NCI-H2171 treated with DMSO at 0.1 percent for 48 hours (cell line): ENCODE measurements at places on chromosomes 11 and 22.

- no peak for DNase-seq
Observed at GRCh38 chr11:117189191-117189940, 9.8 kb upstream of the TAGLN start.

- DNase-seq: no peak
Observed at GRCh38 chr11:83259559-83259958, 26.6 kb downstream of the CCDC90B start.

GRCh38 chr11:44066732-44067141, 667 bp downstream of the ACCS start:
- no peak for DNase-seq

DNA sequence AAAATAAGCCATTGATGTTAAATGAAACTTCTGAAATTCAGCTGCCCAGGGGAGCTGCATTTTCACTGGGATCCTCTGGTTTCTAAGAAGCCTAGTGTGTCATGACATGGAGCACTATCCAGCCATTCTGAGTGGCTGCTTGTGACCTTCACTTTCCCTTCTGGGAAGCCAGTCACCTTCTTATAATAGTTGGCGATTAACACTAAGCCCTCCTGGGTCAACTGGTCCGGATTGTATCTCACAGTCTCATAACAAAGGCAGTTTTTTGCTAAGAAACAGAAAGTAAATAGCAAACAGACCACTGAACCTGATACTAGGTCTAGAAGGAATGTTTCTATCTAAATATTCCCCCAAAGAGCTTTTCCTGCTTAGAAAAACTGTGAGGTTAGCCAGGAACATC, 7.9 kb downstream of the CSRP3 start:
- no peak for DNase-seq

DNA sequence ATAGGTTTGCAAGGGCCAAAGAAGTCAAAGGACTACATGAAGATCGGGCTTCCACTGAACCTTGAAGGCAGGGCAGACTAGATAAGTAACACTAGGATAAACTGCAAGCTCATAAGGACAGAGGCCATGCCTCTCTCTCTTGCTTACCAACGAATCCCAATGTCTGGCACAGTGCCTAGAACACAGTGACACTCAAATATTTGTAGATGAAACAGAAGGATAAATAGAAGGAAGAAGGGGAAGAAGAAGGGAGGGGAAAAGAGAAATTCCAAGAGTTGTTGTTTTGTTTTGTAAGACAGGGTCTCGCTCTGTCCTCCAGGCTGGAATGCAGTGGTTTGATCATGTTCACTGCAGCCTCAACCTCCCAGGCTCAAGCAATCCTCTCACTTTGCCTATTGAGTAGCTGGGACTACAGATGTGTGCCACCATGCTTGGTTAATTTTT, 26.9 kb downstream of the SIK3 start:
- peak; percentile 62 for DNase-seq

DNA sequence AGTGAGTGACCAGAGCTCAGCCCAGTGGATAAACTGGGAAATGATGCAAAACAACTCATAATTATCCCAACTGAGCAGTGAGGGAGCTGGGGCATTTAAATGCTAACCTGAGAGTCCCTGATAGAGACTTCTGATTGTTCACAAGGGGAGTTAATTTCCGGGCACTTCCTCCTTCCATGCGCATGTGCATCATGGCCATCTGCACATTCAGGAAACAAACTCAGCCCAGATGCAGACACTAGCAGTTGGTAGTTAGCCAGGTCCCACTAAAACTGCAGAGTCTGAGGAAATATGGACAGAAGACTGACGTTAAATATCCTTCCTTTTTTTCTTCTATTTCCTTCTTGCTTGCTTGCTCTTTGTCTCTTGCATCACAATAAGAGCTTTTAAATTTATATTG, 852.1 kb upstream of the LRRC4C start:
- DNase-seq: no peak

DNA sequence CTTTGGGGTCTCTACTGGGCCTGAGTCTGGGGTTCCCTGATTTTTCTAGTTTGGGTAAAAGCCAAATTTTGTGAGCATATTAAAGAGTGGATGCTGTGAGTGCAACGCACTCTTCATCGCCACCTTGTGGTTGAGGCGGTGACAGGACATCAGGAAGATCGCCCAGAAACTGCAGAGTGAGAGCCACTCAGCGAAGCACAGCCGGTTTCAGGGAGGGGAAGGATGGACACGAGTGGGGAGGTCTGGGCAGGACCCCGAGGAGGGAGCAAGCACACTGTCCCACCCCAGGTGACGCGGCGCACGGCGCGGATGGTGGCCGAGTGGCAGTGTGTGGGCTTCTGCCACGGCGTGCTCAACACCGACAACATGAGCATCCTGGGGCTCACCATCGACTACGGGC, 9.1 kb downstream of the SELENOO start:
- DNase-seq: peak; percentile 41

DNA sequence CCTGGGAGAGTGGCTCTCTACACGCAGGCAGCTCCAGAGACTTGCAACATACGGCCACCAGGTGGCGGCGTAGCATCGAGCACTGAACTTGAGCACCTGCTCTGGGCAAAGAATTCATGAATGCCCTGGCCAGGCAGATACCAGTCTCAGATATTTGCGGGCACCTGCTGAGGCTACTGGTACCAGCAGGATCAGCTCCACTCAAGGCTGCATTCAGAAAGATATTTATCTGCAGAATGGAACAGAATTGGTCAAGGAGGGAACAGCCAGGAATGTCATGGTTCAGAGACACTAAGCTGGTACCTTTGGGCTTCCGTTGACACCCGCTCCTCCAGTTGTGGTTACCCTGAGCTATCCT, 10.8 kb upstream of the CCDC86 start:
- peak; percentile 88 for DNase-seq

DNA sequence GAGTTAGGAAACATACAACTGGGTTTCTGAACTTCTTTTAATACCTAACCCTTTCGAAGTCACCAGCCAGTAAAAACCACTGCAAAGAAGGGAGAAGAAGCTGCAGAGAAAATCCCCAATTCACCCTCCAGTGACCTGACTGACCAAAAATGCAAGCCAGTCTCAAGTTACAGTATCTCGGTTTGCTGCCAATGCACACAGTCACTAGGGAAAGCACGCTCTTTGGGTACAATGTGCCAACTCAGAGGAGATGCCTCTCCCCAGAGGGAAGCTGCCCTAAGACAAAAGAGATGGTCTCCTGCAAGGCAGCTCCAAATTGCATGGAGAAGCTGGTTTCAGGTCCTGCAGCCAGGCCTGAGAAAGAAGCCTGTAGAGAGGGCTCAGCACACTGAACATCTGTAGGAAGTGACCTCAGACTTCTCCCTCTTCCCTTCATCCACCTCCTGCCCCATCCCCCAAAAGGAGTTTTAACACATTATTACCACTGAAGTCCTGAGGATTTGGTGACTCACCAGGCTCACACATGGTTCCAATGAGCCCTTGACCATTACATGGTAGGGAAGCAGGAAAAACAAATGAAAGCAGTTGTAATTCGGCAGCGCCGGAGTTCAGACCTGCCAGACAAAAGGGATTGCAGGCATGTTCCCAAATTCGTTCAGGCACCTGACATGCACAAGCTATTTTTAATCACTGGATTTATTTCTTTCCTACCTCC, 90.1 kb downstream of the ETS1 start:
- no peak for DNase-seq

- no peak for DNase-seq
Observed at GRCh38 chr11:110141812-110142211, 48.6 kb downstream of the ZC3H12C start.

- DNase-seq: no peak
Observed at GRCh38 chr11:18798799-18799469, 7.3 kb upstream of the PTPN5 start.

DNA sequence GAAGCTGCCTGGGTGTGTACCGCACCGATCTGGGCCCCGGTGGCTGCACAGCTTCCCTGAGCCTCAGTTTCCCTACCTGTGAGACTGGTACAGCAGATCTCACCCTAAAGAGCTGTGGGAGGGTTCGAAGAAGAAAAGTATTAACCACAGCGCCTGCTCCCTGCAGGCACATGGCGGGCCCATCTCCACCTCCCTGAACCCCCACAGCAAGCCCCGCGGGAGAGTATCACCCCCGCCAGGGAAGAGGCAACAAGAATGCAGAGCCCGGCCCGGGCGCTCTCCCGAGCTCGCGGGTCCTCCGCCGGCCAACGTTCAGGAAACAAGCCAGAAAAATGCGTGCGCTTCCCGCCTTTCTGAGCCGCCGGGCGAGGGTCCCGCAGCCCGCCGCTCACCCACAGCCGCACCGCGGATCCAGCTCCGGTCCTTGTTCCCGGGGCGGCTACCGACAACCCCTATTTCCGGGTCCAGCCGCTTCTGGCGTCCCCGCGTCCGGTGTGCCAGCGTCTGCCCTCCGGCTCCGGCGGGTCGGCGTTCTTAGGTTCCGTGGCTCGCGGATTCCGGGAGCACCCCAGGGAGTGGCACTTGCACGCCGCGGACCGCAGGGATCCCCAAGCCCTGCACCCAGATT, at the start of gene TOP3B:
TSS of gene TOP3B (minus strand) at position 450 of the 628 bp plus-strand sequence. CDS start 7,078 bp downstream, outside the sequence.
- DNase-seq: peak; percentile 85

GRCh38 chr11:126414615-126415014, 59.1 kb downstream of the ST3GAL4 start:
- no peak for DNase-seq

- DNase-seq: peak; percentile 39
Observed at GRCh38 chr11:32434356-32435151, 785 bp downstream of the WT1 start.

- DNase-seq: no peak
Observed at GRCh38 chr11:87265979-87266378, 228.2 kb downstream of the TMEM135 start.

DNA sequence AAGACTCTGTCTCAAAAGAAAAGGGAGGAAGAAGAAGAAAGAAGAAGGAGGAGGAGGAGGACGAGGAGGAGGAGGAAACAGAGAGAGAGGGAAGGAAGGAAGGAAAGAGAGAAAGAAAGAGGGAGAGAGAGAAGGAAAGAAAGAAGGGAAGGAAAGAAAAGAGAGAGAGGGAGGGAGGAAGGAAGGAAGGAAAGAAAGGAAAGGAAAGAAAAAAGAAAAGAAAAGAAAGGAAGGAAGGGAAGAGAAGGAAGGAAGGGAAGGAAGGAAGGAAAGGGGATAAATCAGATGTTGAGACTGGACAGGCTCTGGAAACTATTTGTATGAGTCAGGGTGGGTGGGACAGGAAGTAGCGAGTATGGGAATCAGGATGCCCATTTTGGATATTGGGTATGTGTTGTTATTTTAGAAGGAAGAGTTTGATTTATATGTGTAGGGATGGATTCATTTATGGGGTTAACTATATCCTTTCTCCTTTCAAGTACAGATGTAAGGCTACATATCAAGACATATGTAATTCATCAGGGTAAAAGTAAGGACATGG, 6.0 kb upstream of the RPL3 start:
- DNase-seq: no peak

DNA sequence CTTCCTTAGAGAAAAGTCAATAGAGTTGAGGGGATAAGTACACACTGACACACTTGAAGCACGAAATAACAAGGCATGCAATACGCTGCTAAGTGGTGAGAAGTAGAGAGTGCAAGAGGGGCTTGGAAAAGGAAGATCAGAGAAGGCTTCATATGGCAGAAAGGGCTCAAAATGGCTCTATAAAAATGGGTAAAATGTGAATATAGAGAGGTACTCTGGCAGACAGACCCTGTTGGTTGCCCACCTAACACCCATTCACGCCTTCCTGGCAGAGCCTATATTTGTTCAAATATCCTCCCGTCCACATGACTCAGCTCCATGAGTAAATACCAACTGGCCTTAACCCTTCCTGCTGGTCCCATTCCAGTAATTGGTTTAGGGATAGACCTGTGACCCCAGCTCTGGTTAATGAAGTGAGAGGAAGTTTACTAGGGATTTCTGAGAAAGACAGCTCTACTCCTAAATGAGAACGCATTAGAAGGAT, 38.9 kb upstream of the CCDC34 start:
- no peak for DNase-seq

DNA sequence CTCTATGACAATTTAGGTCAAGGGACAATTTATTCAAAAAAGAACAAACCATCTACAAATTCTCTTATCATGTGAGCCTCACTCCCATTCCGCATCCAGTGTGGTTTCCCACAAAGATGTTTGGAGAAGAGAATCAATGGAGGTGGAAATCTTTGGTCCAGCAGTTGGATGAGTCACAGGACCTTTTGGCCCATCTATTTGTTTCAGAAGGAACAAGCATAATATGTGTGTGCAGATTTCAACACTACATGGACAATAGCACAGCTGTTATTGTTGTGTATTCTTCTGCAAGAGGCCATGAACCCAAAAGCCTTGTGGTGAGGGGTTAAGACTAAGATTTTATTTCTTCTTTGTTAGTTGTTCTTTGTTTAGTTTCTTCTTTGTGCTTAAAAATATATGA, 61.6 kb downstream of the OR10A6 start:
- no peak for DNase-seq

GRCh38 chr22:44648821-44649565, 53.0 kb upstream of the PRR5 start:
- DNase-seq: peak; percentile 56

GRCh38 chr11:117881217-117881616, 4.8 kb upstream of the FXYD6 start:
- DNase-seq: no peak

DNA sequence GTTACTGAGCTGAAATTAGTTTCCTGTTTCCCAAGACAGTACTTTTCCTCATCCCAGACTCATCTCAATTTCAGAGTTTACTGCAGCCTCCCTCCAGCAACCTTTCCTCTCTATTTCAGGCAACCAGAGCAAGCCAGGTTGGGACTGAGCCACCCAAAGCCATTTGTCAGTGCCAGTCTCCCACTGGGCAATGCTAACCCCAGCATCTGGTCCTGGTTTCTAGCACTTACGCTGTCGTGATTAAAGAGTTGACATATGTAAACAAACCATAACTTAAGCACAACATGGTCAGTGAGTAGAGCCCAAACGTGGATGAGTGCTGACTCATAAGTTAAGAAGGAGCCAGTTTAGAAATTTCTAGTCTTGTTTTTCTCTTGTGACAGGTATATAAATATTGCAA, 119.6 kb upstream of the BLID start:
- DNase-seq: no peak

GRCh38 chr22:36929621-36930020, 16.2 kb downstream of the CSF2RB start:
- DNase-seq: no peak

- no peak for DNase-seq
Observed at GRCh38 chr22:24355574-24355973, 71.8 kb upstream of the ADORA2A start.

GRCh38 chr22:49259839-49260615, 567.6 kb downstream of the BRD1 start:
- DNase-seq: no peak

DNA sequence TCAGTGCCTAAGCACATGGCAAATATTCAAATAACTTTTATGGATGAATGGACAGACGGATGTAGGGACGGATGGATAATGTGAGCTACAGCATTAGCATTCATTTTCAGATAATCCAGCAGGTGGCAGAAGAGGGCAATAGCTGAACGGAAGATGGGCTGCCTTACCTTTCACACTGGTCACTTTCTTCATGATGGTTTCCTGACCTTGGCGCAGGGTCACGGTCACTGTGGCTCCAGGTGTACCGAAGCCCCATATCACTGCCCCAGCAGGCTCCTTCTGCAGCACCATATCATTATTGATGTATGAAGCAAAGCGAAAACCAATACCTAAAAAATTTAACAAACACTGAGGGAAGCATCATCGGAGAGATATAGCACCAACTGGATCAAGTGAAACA, 4.3 kb downstream of the SIAE start:
- peak; percentile 45 for DNase-seq

GRCh38 chr11:1619449-1619848, 2.5 kb downstream of the KRTAP5-4 start:
- DNase-seq: no peak

GRCh38 chr11:47577460-47578041, 1.2 kb downstream of the KBTBD4 start:
- no peak for DNase-seq

- peak; percentile 85 for DNase-seq
Observed at GRCh38 chr11:110376711-110377324, 52.9 kb upstream of the FDX1 start.
